ENCODE measurements at places on chromosomes 2 and 18.
A peak's percentile ranks its signal among the peaks of the same experiment; 100 is the strongest.

DNA sequence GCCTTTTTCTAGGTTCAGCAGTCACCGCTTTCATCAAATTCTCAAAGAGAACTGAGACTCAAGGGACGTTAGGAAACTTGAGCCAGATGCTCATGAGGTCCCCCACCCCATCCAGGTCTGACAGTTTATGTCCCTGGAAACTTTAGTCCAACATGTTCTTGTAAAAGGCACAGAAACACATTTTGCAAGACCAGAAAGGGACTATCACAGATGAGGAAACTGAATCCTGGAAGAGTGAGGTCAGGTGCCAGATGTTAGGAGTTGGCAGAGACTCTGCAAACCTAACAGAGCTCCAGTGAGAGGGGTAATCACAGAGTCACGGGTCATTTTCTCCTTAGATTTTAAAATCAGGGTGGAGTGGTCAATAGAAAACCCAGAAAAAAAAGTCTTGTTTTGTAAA, 76.6 kb downstream of the RDH14 start:
- no peak for DNase-seq

GRCh38 chr2:223613017-223613950, 11.1 kb upstream of the SCG2 start:
- no peak for DNase-seq

- no peak for DNase-seq
Measured at GRCh38 chr2:109230941-109231420, 102.0 kb downstream of the SH3RF3 start.

DNA sequence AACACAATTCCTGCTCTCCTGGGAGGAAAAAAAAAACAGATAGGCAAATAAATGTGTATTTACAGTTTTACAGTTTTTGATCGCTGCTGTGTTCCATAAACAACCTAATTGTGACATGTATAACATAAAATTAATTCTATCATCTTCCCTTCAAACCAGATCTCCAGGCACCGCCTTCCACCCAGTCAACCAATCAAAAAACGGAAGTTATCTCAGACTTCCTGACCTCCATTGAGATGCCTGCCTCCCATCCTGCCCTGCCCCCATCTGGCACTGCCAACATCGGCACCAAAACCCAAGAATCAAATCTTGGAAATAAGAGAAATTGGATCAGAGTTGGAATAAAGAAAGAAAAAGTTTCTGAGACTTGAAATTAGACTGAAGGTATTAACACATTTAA, 3.1 kb upstream of the RIOK3 start:
- DNase-seq, result no peak

GRCh38 chr2:102187496-102188150, 800 bp downstream of the IL1RL2 start:
- DNase-seq, result peak; percentile 37

GRCh38 chr2:156452971-156453370, 16.8 kb downstream of the GPD2 start:
- no peak for DNase-seq

DNA sequence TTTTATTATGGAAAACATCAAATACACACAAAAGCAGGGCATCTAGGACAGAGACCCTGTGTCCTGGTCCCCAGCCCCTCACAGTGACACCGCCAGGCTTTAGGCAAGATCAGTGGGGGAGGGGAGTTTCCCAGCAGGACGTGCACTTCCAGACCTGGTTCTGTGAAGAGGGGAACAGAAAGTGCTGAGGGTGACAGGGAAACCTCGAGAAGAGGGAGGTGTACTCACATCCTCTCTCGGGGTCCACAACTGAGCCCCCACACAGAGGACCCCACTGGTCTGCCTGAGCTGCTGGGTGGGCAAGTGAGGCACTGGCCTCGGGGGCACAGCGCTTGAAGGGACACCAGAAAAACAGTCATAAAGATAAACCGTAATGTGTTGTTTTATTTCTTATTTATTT, 4.4 kb upstream of the GPR35 start:
- peak; percentile 23 for DNase-seq

DNA sequence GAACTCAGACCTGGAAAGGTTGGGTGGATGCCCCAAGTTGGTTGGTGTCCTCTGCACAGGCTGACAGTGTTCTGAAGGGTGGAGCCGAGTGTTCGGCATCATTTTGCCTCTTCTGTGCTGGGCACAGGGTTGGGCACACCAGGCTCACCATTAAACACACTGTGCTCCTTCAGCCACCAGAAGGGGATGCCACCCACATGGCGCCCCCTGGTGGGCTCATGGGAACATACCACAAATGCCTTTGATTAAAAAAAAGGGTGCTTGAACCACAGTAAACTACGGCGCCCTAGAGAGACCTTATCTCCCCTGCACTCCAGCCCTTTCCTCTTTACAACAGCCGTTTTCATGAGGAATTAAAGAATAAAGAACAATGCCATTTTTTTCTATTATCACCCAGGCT, 89.4 kb downstream of the CELF4 start:
- no peak for DNase-seq

- no peak for DNase-seq
Measured at GRCh38 chr2:17620841-17621240, 80.3 kb downstream of the VSNL1 start.

- DNase-seq, result no peak
Measured at GRCh38 chr18:48023334-48024008, 93.0 kb upstream of the SMAD2 start.

- DNase-seq, result no peak
Measured at GRCh38 chr2:76464310-76464709, 753.6 kb upstream of the GCFC2 start.

GRCh38 chr2:274503-274902, 9.8 kb downstream of the ACP1 start:
- DNase-seq, result no peak

GRCh38 chr2:140698636-140699035, 1432.2 kb downstream of the LRP1B start:
- no peak for DNase-seq

DNA sequence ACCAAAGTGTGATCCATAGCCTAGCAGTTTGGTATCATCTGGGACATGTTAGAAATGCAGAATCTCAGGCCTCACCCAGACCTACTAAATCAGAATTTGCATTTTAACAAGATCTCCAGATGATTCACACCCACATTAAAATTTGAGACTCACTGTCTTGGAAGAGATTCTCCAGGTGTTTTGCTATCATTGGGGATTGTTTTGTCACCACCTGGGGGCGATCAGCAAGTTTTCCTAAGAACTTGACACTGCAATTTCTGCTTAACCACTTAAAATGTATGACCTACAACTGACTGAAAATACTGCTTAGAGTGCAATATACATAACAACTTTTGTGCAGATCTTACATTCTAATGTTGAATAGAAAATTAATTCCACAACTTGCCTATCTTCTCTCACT, 18.9 kb upstream of the ITGA4 start:
- DNase-seq, result peak; percentile 46

Data from CD4-positive, alpha-beta T cell treated with Interferon alpha-2 for 1 hour (primary cell).